Heart left ventricle (tissue), 16 donors: ENCODE measurements at places on chromosomes 6 and 20. TPM values are rescaled to one million over a fixed set of nuclear protein-coding genes. Genes with fewer than 3 reads are reported as not detected.
A peak's percentile ranks its signal among the peaks of the same experiment; 100 is the strongest.

DNA sequence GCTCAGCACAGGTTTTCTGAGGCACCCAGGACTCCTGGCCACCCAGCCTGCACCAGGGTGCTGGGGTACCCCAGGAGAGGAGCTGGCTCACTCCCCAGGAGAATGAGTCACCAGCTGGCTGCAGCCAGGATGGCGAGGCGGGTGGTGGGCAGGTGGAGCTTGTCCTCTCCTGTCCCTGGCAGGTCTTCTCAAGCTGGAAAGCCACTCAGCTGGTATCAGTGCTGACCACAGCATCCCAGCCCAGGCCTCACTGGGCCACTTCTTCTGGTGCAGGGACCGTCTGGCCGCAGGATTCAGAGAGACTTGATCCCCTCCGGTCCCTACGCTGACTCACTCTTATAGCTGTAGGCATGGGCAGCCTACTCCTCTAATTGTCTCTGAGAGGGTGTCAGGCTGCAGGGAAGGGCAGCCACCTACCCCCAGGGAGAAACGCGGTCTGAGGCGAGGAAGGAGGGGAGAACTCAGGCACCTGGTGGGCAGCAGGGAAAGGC is 22.2 kb downstream of the TFEB start:
- peaks cover 48% of the 10 kb centered on the region for H3K4me1 ChIP-seq
- H3K27ac ChIP-seq: peak overlapping the region; percentile 76
- no peaks in the 10 kb centered on the region for H3K36me3 ChIP-seq
- no peak overlapping the region for H3K4me3 ChIP-seq

DNA sequence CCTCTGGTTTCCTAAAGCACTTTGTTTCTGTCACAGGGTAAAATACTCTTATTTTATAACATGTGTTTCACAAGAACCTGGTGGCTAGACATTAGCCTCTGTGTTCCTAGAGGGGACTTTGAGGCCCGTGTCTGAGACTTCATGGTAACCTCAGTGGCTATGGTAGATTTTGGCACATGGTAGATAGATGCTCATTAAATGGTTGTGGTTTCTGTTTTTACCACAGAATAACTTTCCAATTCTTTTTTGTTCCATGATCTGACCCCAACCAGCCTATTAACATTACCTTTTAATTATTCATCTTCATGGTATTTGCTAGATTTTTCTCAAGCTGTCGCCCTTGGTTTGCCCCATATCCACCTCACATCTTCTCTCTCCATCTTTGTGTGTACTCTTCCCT is 34.3 kb downstream of the CCN2 start:
- no peak overlapping the region for H3K27ac ChIP-seq
- peaks cover 3% of the 10 kb centered on the region for H3K27me3 ChIP-seq

- DNase-seq: no peak
- peak overlapping the region; percentile 17 for H3K4me3 ChIP-seq
- H3K27ac ChIP-seq: no peak overlapping the region
- peaks cover 28% of the 10 kb centered on the region for H3K4me1 ChIP-seq
- H3K36me3 ChIP-seq: no peaks in the 10 kb centered on the region
Observed at GRCh38 chr6:98836025-98836961, 1.9 kb downstream of the POU3F2 start.

DNA sequence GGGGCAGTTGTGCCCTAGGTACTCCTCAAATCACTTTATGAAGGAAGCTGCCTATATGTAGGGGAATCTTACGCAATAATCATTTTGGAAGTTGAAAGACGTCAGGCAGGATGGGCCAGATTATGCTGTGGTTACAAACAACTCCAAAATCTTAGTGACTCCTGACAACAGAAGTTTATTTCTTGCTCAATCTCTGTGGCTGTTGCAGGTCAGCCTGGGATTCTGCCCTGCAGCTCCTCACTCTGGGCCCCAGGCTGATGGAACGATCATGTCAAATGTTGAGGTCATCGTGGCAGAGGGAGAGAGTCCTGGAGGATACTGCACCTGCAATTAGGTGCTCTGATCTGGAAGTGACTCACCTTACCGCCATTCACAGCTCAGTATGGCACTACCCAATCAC is 88.4 kb downstream of the ZDHHC14 start:
- no peaks in the 10 kb centered on the region for H3K4me1 ChIP-seq
- no peaks in the 10 kb centered on the region for H3K36me3 ChIP-seq
- H3K27me3 ChIP-seq: no peaks in the 10 kb centered on the region
- H3K4me3 ChIP-seq: no peak overlapping the region

- peaks cover 5% of the 10 kb centered on the region for H3K4me1 ChIP-seq
- H3K27me3 ChIP-seq: no peaks in the 10 kb centered on the region
- DNase-seq: no peak
Observed at GRCh38 chr20:2955257-2955970, 82.1 kb downstream of the PTPRA start.

GRCh38 chr20:62602550-62602949 is 39.8 kb upstream of the SLCO4A1 start:
- peak overlapping the region; percentile 4 for H3K27ac ChIP-seq
- H3K4me3 ChIP-seq: no peak overlapping the region
- H3K27me3 ChIP-seq: no peaks in the 10 kb centered on the region
- peaks cover 25% of the 10 kb centered on the region for H3K4me1 ChIP-seq
- peak; percentile 63 for DNase-seq

DNA sequence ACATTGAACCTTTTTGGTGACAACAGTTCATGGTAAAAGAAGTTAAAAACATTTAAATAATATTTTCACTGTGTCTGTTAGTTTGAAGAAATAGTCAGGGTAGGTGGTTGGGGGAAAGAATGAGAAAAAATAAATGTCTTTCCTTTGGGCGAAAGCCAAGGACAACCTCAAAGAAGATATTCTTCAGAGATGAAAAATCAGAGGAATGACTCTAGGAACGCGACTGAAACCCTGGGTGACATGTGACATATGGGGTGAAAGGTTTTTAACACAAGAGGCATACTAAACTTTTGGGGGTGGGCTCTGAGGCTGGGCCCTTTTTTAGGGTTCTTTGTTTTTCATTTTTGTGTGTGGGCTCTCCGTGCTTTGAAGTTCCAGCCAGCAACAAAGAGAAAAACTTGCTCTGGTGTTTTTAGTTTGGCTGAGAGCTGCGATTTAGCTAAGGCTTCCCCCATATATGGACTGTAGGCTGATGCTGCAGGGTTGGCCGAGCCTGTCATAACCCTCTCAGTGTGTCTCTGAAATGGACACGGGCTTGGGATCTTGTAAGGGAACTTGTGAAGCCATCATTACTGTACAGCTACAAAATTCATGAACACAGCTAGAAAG is 610.1 kb upstream of the ARID1B start:
- peak overlapping the region; percentile 43 for H3K4me3 ChIP-seq
- DNase-seq: no peak
- H3K27ac ChIP-seq: peak overlapping the region; percentile 43
- peaks cover 38% of the 10 kb centered on the region for H3K4me1 ChIP-seq

- H3K36me3 ChIP-seq: no peaks in the 10 kb centered on the region
- no peak overlapping the region for H3K4me3 ChIP-seq
- peak; percentile 83 for DNase-seq
- H3K27ac ChIP-seq: no peak overlapping the region
- no peaks in the 10 kb centered on the region for H3K27me3 ChIP-seq
Observed at GRCh38 chr6:14799928-14800327, 445.9 kb upstream of the JARID2 start.

GRCh38 chr6:88120635-88121034 is 45.5 kb downstream of the CNR1 start:
- DNase-seq: no peak
- H3K27ac ChIP-seq: no peak overlapping the region
- H3K4me1 ChIP-seq: no peaks in the 10 kb centered on the region
- no peaks in the 10 kb centered on the region for H3K36me3 ChIP-seq
- no peak overlapping the region for H3K4me3 ChIP-seq
- no peaks in the 10 kb centered on the region for H3K27me3 ChIP-seq

DNA sequence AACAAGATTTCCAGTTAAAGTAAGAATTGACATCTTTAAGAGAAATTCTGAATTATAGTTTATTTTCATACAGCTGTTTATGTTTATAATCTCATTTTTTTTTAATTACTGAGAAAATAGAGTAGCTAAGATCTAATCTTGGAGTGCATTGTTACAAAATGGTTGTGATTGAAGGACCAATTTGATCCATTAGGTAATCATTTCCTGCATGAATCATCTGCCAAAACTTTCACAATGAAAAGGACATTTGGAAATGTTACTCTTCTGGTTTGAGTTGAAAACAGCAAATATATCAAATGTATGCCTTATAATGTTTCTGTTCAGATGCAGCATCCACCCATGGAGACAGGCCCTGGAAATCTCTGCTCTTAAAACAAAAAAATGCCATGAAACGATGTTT is 19.0 kb downstream of the TUBB2A start:
- peaks cover 89% of the 10 kb centered on the region for H3K36me3 ChIP-seq
- no peak overlapping the region for H3K4me3 ChIP-seq
- H3K4me1 ChIP-seq: peaks cover 4% of the 10 kb centered on the region
- DNase-seq: no peak
- H3K27ac ChIP-seq: peak overlapping the region; percentile 44

GRCh38 chr6:101001012-101001411 is 119.9 kb upstream of the ASCC3 start:
- H3K4me1 ChIP-seq: no peaks in the 10 kb centered on the region
- no peak overlapping the region for H3K4me3 ChIP-seq
- DNase-seq: no peak
- H3K27me3 ChIP-seq: no peaks in the 10 kb centered on the region

GRCh38 chr6:81979329-81979728 is 226.8 kb upstream of the TENT5A start:
- H3K27ac ChIP-seq: no peak overlapping the region
- no peak for DNase-seq
- no peaks in the 10 kb centered on the region for H3K4me1 ChIP-seq

GRCh38 chr20:50980071-50980681 is 21.6 kb downstream of the MOCS3 start:
- DNase-seq: no peak
- no peak overlapping the region for H3K27ac ChIP-seq
- H3K27me3 ChIP-seq: peaks cover 19% of the 10 kb centered on the region
- H3K36me3 ChIP-seq: no peaks in the 10 kb centered on the region
- no peak overlapping the region for H3K4me3 ChIP-seq

GRCh38 chr20:10893321-10893720 is 219.5 kb upstream of the JAG1 start:
- no peaks in the 10 kb centered on the region for H3K36me3 ChIP-seq
- H3K27me3 ChIP-seq: no peaks in the 10 kb centered on the region
- no peaks in the 10 kb centered on the region for H3K4me1 ChIP-seq
- H3K27ac ChIP-seq: no peak overlapping the region
- no peak for DNase-seq
- H3K4me3 ChIP-seq: no peak overlapping the region

- peaks cover 14% of the 10 kb centered on the region for H3K4me1 ChIP-seq
- DNase-seq: no peak
- no peaks in the 10 kb centered on the region for H3K27me3 ChIP-seq
- peaks cover 27% of the 10 kb centered on the region for H3K36me3 ChIP-seq
- H3K27ac ChIP-seq: no peak overlapping the region
- no peak overlapping the region for H3K4me3 ChIP-seq
Observed at GRCh38 chr6:3001773-3002293, 2.1 kb downstream of the NQO2 start.

- DNase-seq: no peak
- no peak overlapping the region for H3K27ac ChIP-seq
- H3K4me1 ChIP-seq: peaks cover 27% of the 10 kb centered on the region
- no peak overlapping the region for H3K4me3 ChIP-seq
Observed at GRCh38 chr6:150149146-150149545, 6.3 kb downstream of the PPP1R14C start.

DNA sequence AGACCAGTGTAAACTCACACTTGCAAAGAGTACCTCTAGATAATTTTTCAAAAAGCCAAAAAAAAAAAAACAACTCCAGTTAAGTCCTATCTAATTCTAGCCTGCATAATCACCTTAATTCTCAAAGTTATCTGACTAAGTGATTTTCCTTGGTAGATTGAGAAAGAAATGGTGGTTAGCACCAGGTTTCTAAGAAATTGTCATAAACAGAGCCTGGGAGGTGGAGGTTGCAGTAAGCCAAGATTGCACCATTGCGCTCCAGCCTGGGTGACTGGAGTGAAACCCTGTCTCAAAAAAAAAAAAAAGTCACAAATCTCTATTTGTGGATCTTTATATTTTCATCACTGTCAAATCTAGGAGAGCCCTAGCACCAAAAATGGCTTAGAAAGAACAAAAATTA is 8.9 kb downstream of the FBXO5 start:
- DNase-seq: no peak
- H3K27ac ChIP-seq: no peak overlapping the region
- no peaks in the 10 kb centered on the region for H3K27me3 ChIP-seq
- peaks cover 55% of the 10 kb centered on the region for H3K36me3 ChIP-seq
- H3K4me1 ChIP-seq: no peaks in the 10 kb centered on the region

DNA sequence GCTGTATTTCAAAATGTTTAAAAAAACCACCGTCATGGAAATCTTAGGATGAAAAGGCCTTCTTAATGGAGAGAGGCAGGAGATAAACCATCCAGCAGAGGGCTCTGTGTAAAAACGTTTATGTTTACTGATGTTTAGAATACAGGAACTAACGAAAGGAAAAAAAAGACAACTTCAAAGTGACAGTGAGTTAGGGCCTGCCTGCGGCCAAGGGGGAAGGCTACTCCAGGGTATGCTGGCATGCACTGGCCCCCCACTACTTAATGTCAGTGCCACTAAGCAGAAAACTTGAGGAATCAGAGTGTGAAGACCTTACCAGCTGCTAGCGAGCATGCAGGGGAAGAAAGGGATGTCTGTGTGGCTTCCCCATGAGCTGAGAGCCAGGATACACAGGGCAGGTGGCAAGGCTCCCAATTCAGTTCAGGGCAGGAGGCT is 47.7 kb downstream of the AKAP7 start:
- no peak for DNase-seq
- H3K36me3 ChIP-seq: no peaks in the 10 kb centered on the region
- no peaks in the 10 kb centered on the region for H3K27me3 ChIP-seq
- no peaks in the 10 kb centered on the region for H3K4me1 ChIP-seq

- H3K36me3 ChIP-seq: peaks cover 45% of the 10 kb centered on the region
- no peak overlapping the region for H3K4me3 ChIP-seq
- no peaks in the 10 kb centered on the region for H3K27me3 ChIP-seq
- peak overlapping the region; percentile 92 for H3K27ac ChIP-seq
- DNase-seq: no peak
Observed at GRCh38 chr20:38161412-38161774, 3.7 kb downstream of the TGM2 start.

DNA sequence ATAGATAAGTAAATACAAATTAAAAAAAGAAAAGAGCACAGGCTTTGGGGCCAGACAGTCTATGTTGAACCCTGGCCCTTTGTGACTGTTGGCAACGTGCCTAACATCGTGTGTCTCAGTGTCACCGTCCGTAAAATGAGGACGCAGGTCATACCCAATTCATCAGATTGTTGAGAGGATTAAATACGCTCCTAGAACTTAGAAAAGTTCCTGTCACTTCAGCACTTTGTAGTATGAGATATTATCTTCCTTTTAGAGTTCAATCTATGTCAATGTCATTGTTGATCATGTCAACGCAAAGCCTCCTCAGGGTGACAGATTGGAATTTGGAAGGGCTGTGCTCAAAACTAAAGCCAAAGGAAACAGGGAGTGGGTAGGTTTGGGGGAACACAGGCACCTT is 21.7 kb downstream of the SERPINB1 start:
- H3K36me3 ChIP-seq: no peaks in the 10 kb centered on the region
- H3K4me1 ChIP-seq: peaks cover 13% of the 10 kb centered on the region
- H3K27me3 ChIP-seq: no peaks in the 10 kb centered on the region
- H3K4me3 ChIP-seq: no peak overlapping the region
- DNase-seq: no peak

Gene TAGAP
- 0.51 TPM for total RNA-seq

Gene TUBB2B
- 1.1 TPM for total RNA-seq

Gene ULBP1
- total RNA-seq: 0.19 TPM

Gene SAMD5
- 1.5 TPM for total RNA-seq

Gene SALL4
- total RNA-seq: 0.05 TPM

Gene SLC23A2
- total RNA-seq: 5.0 TPM

Gene TPD52L1
- total RNA-seq: 63.4 TPM

Gene STMN3
- total RNA-seq: 3.0 TPM

Gene DEFB132
- not detected for total RNA-seq

Gene ADGB
- not detected for total RNA-seq

Gene PNPLA1
- 0.41 TPM for total RNA-seq

Gene PSMA7
- 189 TPM for total RNA-seq

Gene LTB
- not detected for total RNA-seq

Gene RNF182
- total RNA-seq: 0.39 TPM

Gene BACH2
- 1.2 TPM for total RNA-seq
